ENCODE measurements at places on chromosomes 2 and 18.

- no peak for DNase-seq
Observed at GRCh38 chr2:134540990-134541389, 177.8 kb downstream of the TMEM163 start.

GRCh38 chr2:69589973-69590652 lies 53.4 kb downstream of the AAK1 start:
- DNase-seq = no peak

DNA sequence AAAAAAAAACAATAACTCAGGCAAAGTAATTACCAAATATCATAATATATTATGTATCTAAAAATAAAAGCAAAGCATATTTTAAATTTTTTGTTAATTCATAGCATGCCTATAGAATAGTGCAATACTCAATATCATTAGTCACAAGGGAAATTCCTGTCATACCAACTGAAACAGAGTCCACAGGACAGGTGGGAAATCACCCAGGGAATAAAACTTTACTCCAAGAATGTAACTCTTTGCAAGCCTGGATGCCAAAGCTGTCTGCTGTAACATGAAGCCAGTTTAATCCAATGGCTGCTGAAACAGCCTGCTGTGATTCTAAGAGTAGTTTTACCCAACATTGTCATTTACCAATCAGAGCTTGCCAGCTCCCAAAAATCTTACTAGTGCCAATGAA lies 40.0 kb upstream of the SULT1C3 start:
- no peak for DNase-seq

DNA sequence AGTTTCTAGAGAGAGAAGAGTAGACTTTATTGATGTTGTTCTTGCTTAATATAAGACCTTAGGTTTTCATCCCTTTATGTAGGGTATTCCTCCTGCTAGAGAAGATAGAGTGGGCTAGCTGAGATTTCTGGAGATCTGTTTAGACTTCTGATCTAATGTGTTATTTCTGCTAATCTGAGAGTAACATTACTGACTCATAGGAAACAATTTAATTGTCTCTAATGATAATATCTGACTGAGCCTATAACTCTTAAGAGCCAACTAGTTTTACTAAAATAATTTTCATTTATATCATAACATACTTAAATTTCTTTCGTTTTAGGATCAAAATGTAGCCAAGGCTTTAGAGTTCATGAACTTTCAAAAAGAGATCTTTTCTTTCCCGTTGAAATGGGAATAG lies 618.7 kb upstream of the ZEB2 start:
- no peak for DNase-seq

GRCh38 chr18:63087421-63088230 lies 231.9 kb downstream of the BCL2 start:
- DNase-seq = no peak
